ENCODE measurements at places on chromosomes 3 and 15. TPM values are rescaled to one million over a fixed set of nuclear protein-coding genes. Genes with fewer than 3 reads are reported as not detected.
A peak's percentile ranks its signal among the peaks of the same experiment; 100 is the strongest.

SEC11A gene
- 120 TPM for total RNA-seq

SLC38A3 gene
- total RNA-seq = not detected

SLC6A20 gene
- total RNA-seq = not detected

GP9 gene
- total RNA-seq = not detected

- DNase-seq = no peak
These were observed 225.2 kb downstream of the ADAMTS17 start for GRCh38 chr15:100116416-100117190.

DNA sequence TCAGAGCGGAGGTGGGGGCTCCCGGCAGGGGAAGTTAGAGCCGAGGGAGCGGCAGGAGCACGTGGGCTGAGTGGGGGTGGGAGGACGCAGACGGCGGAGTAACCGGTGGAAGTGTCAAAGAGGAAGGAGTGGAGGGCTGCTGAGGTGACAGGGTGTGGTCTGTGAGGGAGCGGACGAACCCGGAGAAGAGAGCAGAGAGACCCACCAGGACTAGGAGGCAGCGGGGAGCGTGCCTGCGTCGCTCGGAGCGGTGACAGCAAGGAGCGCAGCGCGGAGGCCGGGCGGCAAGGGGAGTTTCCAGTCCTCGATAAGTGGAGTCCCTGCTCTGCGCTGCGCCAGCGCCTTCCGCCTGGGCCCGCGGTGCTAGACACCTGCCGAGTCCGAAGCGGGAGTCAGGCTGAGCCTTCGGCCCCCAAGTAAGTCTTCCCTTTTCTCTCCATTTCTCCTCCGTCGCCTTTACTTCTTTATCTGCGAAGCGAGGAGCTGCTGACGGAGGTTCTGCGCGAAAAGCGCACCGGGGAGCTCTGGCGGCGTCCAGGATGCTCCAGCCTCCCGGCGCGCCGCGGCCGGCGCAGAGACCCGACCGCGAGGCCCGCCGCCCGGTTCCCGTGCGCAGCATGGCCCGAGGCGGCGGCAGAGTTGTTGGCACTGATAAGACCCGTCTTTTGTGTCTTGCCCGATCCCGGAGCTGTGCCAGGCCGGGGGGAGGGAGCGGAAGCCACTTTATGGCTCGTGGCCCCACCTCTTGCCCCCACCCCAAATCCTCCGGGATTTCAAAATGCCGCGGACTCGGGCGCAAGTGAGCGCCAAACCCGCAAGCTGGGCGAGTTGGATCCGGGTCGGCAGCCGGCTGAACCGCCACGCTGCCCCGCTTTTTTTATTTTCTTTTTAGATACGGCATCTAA lies 533.0 kb upstream of the SEMA6D start:
- peak; percentile 7 for DNase-seq

GRCh38 chr3:59873576-59874230 lies 823.9 kb upstream of the CFAP20DC start:
- no peak for DNase-seq

GRCh38 chr3:54358969-54359694 lies 236.8 kb downstream of the CACNA2D3 start:
- no peak for DNase-seq

DNA sequence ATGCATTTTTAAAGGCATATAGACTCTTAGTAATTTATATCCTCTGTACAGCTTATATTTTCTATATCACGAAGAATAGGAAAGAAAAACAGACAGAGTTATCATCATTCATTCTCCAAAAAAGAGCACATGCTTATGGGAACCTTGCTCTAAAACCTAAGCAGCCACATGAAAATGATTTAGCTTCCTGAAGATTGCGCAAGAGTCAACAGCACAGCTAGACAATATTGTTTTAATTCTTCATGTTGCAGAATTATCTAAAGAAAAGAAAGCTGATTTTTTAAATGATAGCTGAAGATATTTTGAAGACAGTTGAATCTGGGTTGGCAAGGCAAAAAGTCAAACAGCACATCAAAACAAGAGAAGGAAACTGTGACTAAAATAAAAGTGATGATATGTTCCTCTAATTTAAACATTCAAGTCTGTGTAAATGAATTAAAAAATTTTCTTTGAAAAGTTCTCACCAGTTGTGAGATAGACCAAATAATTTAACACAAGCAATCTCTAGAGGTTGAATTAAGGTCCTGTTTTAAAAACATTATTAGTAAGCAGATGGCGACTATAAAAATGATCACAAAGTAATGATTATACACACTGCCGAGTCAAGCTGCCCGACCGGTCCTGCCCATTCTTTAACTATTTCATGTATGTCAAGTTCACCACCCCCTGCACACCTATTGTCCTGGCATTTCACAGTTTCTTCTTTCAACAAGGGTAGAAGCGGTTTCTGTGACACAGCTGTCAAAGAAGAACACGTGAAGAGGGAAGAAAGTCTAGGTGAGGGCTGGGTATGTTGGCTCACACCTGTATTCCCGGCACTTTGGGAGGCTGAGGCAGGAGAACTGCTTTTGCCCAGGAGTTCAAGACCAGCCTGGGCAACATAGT lies 74.2 kb upstream of the BHLHE40 start:
- no peak for DNase-seq

GRCh38 chr3:197394464-197395321 lies 96.3 kb upstream of the DLG1 start:
- peak; percentile 75 for DNase-seq

GRCh38 chr3:97996988-97997387 lies 24.8 kb upstream of the RIOX2 start:
- no peak for DNase-seq

- DNase-seq = no peak
These were observed 9.0 kb upstream of the IGDCC4 start for GRCh38 chr15:65431731-65432130.

DNA sequence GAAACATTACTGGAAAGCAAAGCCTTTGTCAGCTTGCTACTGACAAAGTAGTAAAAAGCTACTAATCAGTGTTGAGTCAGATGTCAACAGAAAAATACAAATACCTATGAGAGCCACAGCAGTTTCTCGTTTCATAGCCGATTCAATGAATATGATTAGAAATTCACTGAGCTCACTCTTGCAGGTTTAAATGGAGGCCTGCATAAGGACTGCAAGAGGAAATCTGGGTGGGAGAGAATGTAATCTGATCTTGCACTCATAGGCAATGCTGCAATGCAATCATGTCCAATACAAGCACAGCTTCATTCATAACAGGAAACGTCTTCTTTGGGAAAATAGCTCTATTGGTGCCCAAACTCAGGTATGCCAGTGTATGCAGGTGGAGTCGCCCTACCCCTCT lies 608.8 kb downstream of the ROBO2 start:
- no peak for DNase-seq

DNA sequence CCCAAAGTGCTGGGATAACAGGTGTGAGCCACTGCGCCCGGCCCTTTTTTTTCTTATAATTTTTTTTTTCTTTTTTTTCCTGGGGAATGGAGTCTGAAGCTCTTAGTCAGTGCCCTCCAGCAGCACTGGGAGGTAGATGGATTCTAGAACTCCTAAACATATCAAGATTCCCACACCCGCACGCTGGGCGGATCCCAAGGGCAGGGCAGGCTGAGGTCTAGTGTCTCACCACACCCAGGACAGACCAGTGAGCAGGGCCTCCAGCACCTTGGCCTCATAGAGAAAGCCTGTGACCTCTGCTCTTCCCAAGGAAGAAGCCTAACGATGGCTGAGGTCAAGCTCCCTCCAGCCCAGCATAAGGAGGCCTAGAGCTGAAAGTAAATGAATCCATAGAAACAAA lies 153.7 kb upstream of the MEF2A start:
- DNase-seq = no peak

DNA sequence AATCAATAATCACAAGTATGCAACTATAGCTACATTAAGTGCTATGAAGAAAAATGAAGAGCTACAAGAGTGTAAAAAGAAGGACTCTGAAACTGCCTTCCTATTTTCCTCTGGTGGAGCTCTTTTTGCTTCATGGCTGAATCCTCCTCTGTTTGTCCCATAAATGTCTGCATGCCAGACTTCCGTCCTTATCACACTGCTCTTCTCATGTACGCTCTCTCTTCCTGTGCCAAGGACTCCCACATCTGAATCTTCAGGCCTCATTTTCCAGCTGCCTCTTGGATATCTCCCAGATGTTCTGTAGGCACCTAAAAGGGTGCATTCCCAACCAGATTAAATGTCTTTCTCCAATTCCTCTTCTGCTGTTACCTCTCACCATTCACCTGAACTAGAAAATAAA lies 123.7 kb downstream of the MECOM start:
- no peak for DNase-seq

GRCh38 chr15:42688301-42688700 lies 48.6 kb downstream of the CDAN1 start:
- DNase-seq = no peak

DNA sequence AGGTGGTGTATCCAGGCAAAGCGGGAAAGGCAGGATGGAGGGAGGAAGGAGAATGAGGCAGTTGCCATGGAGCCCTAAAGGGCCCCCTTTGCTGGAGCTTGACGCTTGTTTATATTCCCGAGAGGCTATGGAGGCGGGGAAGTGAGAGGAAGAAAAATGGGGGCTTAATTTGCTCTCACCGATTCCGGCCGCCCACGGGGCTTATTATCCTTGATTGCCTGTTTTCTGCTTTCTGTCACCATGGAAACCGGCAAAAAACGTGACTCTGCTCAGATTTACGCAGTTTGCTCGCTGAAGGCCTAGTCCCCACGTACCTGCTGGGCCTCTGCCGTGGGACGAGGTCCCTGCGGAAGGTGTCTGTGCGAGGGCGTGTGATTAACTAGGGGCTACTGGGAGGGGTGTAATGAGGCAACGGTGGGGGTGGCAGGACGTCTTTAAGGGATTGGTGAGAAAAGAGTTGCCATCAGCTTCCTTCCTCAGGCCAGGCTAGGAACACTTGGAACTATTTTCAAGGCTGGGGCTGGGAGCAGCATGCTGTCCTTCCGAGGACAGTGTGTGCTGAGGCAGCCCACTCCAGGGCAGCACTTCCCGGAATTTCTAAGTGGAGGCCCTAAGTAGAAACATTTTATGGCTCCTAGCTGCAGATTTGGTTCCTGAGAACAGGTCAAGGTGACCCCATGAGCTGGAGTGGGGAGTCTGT lies 110.8 kb upstream of the NDN start:
- no peak for DNase-seq

GRCh38 chr3:87390821-87391220 lies 114.4 kb upstream of the POU1F1 start:
- no peak for DNase-seq

DNA sequence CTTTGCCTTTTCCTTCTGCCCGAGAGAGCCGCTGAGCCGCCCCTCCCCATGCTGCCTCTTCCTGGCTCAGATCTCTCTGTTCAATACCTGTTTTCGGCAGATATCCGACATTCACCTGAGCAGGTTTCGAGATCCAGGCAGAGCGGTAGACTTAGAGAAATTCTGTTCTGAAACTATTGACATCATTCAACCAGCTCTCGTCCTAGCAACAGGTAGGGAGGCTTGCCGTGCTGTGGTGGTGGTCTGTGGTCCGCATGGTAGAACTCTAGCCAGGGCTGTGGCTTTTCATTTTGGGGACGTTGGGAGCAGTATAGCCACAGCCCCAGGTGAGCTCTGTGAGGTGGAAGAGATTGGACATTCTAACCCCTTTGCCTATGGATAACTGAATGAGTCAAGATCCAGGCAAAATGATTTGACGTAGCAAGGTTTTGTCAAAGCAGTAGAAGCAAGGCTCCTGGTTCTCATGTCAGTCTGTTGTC lies 810 bp downstream of the TMEM62 start:
- peak; percentile 28 for DNase-seq

- DNase-seq = no peak
These were observed 82.1 kb upstream of the POMGNT2 start for GRCh38 chr3:43187836-43188479.

GRCh38 chr3:124217542-124217941 lies 225.6 kb upstream of the ROPN1 start:
- DNase-seq = no peak

GRCh38 chr15:99442252-99442897 lies 123.4 kb upstream of the MEF2A start:
- DNase-seq = no peak

DNA sequence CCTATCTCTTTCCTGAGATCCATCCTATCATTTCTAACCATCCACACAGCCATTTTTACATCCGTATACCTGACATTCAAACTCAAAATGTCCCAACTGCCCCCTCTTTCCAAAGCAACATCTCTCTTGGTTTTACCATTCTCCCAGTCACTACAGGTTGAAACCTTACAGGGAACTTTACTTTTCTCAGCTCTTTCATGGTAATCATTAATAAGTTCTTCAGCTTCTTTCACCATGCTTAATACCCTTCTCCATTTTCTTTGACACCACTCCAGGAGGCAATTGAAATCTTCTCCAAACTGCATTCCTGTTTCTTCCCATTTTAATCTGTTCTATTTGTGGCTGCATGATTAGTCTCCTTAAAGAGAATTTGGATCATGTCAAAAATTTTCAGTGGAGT lies 352.5 kb downstream of the GAP43 start:
- DNase-seq = no peak

- DNase-seq = no peak
These were observed 52.9 kb downstream of the TRPM7 start for GRCh38 chr15:50633653-50634052.

DNA sequence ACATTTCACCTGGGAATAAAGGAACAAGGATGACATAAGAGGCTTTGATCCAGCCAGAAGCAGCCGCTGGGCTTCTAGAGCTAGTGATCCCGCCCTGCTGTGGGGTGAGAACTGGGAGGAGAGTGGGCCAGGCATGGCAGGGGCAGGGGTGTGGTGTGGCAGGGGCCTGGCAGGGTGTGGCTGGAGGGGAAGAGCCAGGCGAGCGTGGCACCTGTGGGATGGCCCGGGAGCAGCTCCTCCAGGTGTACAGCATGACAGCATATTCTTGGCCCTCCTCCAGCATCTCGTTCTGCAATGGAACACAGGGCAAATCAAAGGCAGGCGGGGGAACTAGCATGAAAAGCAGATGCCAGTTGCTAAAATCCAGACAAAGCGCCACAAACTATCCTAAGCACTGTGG lies 35.5 kb downstream of the CYFIP1 start:
- no peak for DNase-seq

DNA sequence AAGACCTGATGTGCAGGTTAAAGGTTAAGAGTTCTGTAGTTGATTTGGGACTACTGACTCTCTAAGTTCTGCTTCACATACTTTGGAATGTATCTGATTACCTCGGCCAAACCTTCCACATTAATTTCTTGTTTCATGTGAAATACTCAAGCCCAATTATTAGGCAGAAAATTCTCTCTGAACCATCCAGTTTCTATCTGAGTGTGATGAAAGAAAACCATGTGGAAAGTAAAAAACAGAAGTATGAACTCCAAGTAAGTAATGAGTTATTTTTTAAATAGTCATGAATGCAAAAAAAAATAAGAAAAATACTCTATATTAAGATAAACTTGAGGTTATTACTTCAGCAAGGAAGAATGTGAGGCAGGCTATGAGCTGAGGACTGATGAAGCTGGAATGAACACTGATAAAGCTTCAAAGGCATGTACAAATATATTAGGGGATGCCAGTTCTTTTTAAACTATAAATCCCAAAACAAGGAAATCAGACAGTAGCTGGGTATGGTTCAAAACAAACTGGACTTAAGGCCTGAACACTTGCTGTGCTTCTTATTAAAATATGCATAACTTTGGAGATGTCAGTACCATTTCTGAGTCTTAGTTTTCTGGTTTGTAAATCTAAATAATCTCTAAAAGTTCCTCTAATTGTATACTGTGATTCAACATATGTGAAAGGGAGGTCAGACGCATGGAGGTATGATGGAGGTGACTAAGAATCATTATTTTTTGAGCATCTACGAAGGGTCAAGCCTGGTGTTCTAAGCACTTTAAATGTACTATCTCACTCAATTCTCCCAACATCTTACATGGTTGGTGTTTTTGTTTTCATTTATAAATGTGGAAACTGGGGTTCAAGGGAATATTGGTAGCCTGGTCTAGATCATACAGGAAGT lies 59.6 kb downstream of the COL6A6 start:
- no peak for DNase-seq
